AG10803 (cell line): ENCODE measurements at places on chromosomes 2 and 18.

DNA sequence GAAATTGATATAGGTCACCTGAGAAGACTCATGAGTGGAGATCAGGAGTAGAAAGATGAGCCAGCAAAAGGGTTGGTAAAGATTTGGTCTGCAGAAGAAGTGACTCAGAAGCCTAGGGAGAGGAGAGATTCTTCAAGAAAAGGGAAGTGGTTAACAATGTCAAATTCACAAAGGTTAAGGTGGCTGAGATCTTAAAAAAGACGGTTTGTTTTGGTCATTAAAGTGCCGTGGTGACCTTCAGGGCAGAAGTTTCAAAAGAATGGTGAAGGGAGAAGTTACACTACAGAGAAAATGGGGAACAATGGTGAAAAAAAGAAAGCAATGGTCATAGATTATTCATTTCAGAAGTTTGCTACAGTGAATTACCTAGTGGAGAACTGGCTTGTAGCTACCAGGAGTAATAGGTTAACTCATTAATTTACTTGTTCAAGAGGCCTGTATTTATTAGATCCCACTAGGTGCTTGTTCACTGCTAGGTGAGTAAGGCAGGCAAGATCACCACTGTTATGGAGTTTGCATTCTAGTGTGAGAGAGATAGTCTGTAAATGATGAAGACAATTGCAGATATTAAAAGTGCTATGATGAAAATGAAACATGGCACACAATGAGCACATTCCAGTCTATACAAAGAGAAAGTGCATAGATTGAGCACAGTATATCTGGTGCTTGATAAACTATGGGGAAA is 43.0 kb downstream of the FBXO48 start:
- no peak for DNase-seq

GRCh38 chr2:223081789-223082188 is 29.8 kb downstream of the KCNE4 start:
- peak; percentile 53 for DNase-seq

GRCh38 chr2:57429831-57430230 is 616.8 kb upstream of the VRK2 start:
- no peak for DNase-seq

DNA sequence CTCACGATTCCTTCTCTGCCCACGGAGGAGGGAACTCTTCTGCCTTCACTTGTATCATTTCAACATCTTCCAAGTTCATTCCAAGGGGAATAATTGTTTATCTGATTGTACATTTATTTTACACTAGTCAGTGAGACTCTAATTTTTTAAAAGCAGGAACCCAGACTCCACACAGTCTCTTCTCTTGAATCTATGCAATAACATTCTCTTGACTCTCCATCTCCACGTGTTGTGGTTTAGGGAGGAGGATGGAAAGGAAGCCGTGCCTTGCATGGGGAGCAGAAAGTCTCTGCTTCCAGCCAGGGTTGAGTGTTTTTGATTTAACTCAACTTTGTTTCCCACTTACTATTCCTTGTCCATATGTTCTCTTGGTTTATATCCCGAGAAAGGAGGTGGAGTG is 131.1 kb upstream of the RIOK3 start:
- DNase-seq, result peak; percentile 69

- peak; percentile 68 for DNase-seq
Observed at GRCh38 chr18:519019-519879, 18.7 kb upstream of the COLEC12 start.

- no peak for DNase-seq
Observed at GRCh38 chr2:78676921-78677696, 348.4 kb upstream of the REG3G start.
